ENCODE measurements at places on chromosomes 2 and 18. TPM values are rescaled to one million over a fixed set of nuclear protein-coding genes. Genes with fewer than 3 reads are reported as not detected.

CHRNG gene
- not detected for total RNA-seq

ID2 gene
- 37.1 TPM for total RNA-seq

D2HGDH gene
- total RNA-seq: 8.1 TPM

DPP4 gene
- total RNA-seq: 3.3 TPM

REG1B gene
- not detected for total RNA-seq

PELI1 gene
- total RNA-seq: 57.2 TPM

GKN1 gene
- not detected for total RNA-seq

ANKRD44 gene
- 1.3 TPM for total RNA-seq

UNC50 gene
- total RNA-seq: 33.4 TPM

CETN1 gene
- not detected for total RNA-seq

FHL2 gene
- total RNA-seq: 33.2 TPM

- peaks cover 8% of the 10 kb centered on the region for H3K4me1 ChIP-seq
- no peak overlapping the region for H3K27ac ChIP-seq
- no peaks in the 10 kb centered on the region for H3K27me3 ChIP-seq
- no peaks in the 10 kb centered on the region for H3K36me3 ChIP-seq
Measured at GRCh38 chr18:25678221-25678620, 326.3 kb upstream of the ZNF521 start.

DNA sequence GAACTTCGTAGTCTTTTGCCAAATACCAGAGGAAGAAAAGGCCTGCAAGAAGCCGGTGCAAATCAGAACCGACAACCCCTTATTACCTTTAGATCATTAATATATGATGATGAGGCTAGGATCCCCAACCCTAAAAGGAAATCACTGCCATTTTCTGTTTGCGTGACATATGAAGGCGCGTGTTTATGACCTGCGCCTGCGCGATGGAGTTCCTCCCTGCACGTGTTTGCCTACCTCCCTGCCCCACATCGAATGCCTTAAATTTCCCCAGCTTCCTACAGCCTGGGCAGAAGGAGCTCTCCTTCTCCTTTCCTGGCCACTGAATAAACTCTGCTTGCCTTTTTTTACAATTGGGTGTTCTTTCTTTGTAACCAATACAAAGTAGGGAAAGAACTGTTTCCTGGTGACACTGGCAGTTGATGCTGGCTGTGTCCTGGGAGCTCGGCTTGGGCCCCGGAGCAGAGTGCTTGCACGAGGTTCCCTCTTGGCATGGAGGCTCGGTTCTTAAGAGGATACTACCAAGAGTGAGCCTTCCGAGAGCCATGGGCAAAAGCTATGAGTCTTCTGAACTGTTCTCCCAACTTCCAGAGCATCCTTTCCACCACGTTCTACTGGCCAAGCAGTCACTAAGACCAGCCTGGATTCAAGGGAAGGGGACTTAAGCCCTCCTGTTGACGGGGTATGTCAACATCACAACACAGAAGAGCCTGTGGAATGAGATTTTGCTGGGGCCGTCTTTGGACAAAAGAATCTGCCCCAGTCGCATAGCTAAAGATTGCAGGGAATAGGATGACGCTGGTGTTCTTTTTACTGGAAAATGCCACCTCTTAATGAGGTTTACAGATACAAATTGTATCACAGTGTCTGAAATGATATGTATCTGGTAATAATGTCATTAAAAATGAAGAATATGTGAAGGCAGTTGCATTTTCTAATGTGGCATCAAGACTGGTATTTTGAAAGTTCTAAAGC is 179.8 kb downstream of the SH3BP4 start:
- H3K4me3 ChIP-seq: no peak overlapping the region
- no peaks in the 10 kb centered on the region for H3K4me1 ChIP-seq

DNA sequence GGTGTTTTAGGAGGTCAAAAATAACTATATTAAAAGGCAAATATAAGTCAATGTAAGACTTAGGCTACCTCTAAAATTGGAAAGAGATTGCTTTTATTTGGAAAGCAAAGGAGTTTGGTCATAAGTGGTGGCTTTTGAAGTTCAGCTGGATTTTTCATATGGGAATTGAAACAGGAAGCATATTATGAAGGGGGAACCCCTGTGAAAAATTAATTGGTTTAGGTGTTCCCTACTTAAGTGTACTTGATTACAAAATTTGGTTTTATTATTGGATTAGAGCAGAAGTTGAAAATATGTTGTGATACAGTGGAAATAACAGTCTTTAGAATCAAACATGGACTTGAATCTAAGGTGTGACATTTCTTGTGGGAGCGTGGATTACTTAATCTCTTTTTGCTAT is 121.4 kb upstream of the TTC27 start:
- H3K27me3 ChIP-seq: no peaks in the 10 kb centered on the region
- no peak overlapping the region for H3K27ac ChIP-seq
- peaks cover 33% of the 10 kb centered on the region for H3K36me3 ChIP-seq
- no peak overlapping the region for H3K4me3 ChIP-seq

DNA sequence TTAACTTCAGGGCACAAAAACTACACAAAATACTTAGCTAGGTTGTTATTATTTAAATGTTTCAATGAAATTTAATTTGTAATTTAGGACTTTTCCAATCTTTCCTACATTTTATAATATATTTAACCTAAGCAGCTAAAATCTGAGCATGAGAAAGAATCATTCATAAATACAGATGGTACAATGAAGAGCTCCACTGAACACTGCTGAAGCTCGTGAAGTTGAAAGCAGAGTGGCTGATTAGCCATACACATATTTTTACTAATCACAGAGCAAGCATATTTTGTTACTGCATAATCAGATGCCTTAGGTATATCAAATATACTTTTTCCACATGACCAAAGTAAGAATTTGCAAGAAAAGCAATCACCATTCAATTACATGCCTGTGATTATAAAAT is 184.9 kb upstream of the ETAA1 start:
- no peak for DNase-seq
- H3K27ac ChIP-seq: no peak overlapping the region
- H3K4me1 ChIP-seq: peaks cover 3% of the 10 kb centered on the region
- H3K4me3 ChIP-seq: no peak overlapping the region

- DNase-seq: no peak
- H3K27ac ChIP-seq: no peak overlapping the region
- H3K4me3 ChIP-seq: peak overlapping the region; percentile 88
- H3K27me3 ChIP-seq: no peaks in the 10 kb centered on the region
- H3K36me3 ChIP-seq: no peaks in the 10 kb centered on the region
Measured at GRCh38 chr2:71330585-71331330, 824 bp upstream of the ZNF638 start.

DNA sequence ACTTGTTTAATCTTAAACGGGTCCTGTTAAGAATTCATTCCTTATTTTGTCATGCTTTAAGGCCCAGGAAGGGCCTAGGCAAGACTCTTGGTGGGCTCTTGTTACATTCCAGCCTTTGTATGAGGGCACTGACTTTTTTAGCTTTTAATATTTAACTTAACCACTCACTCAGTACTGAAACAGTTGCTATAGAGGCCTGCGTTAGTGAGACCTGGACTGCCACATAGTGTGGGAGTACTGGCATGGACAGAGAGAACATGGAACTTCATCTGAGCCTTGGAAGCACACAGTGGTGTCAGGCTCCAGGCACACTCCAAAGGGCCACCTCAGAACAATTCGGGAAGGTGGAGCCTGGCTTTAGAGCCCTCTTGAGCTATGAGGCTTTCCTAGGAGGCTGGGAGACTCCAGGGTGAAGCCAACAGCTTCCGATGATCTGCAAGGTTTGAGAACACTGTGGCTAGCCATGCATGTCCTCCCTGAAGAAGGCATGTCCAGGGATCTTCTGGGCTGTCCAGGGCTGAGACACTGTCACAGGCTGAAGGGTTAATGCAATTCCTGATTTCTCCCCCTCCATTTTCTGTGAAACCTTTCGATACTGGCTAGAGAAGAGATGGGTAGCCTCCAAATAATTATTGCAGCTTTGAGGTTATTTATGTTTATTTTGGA is 155.4 kb upstream of the ACAA2 start:
- no peak for DNase-seq
- H3K4me1 ChIP-seq: no peaks in the 10 kb centered on the region
- no peak overlapping the region for H3K27ac ChIP-seq

DNA sequence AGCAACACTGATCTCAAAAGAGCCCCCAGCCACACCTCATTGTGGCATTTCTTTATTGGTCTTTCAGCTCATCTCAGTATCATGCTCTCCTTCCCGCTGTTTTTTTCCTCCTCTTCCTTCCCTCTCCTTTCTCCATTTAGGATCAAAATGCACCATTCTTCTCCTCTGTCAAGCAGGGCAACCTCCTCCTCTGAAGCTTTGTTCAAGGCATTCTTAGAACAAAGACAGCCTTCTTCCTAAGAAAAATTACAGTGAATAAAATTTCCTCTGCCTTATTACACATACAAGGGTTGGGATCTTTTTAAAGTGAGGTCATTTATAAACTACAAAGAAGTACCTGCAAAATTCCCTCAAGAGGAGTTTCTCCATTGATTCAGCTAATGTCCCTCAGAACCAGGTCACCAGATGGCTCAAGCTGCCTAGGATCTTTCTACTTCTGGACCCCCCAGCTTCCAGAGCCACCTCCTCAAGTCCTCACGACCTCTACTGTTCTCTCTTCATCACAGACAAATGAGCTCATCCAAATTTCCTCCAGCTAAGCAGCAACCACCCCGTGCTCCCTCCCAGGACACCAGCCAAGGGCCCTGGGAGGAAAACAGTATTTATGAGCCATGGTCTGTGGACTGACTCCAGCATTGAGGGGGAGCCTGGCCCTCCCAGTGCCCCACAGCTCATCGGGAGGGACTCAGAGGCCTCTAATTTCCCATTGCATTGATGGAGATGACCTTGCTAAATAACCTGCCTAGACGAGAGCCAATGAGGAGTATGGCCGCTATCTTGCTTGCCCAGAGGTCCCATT is 18.0 kb downstream of the SFXN5 start:
- H3K36me3 ChIP-seq: peaks cover 12% of the 10 kb centered on the region
- H3K4me1 ChIP-seq: peaks cover 7% of the 10 kb centered on the region
- no peak overlapping the region for H3K4me3 ChIP-seq
- H3K27ac ChIP-seq: no peak overlapping the region
- H3K27me3 ChIP-seq: no peaks in the 10 kb centered on the region
- DNase-seq: no peak

DNA sequence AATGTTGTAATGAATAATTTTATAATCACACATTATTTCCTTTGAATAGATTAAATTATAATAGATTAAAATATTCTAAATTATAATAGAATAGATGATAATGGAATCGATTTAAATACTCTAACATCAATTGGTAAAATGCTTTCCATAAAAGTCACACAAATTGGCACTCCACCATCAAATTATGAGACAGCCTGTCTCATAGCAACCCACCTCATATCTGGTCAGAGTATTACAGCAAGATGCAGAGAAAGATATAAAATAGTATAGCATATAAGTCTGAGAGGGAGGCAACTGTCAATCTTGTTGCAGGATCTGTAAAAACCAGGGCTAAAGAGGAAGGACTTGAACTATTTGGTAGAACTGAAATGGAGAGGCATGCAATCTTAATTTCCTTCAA is 98.4 kb upstream of the NCKAP5 start:
- H3K4me1 ChIP-seq: no peaks in the 10 kb centered on the region
- no peaks in the 10 kb centered on the region for H3K36me3 ChIP-seq
- H3K27ac ChIP-seq: no peak overlapping the region
- H3K4me3 ChIP-seq: no peak overlapping the region
- no peak for DNase-seq

- H3K4me3 ChIP-seq: no peak overlapping the region
- peaks cover 56% of the 10 kb centered on the region for H3K36me3 ChIP-seq
- H3K27ac ChIP-seq: no peak overlapping the region
- H3K27me3 ChIP-seq: no peaks in the 10 kb centered on the region
- DNase-seq: no peak
Measured at GRCh38 chr2:127985026-127985734, 42.7 kb downstream of the SAP130 start.
